ENCODE measurements at places on chromosomes 3 and 15.

DNA sequence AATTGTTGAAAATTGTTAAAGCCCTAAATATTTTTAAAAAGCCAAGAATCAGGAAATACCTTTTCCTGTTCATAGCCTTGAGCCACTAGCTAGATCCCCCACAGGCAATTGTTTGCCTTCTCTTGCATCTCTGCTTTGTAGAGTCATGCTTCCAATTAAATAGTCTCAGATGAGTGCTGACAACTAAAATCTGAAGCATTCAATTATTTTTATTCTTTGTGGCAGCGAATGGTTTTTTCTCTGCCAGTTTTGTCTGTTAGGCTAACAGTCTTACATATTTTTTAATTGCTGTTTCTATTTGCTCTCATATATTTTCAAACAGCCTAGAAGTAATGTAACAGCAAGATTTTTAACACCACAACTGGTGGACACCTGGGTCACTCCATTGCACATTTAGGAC lies 277.1 kb upstream of the GBE1 start:
- DNase-seq = no peak

GRCh38 chr3:195889870-195890295 lies 18.5 kb downstream of the TNK2 start:
- no peak for DNase-seq

- DNase-seq = no peak
Measured at GRCh38 chr15:28255965-28256364, 66.0 kb downstream of the HERC2 start.

DNA sequence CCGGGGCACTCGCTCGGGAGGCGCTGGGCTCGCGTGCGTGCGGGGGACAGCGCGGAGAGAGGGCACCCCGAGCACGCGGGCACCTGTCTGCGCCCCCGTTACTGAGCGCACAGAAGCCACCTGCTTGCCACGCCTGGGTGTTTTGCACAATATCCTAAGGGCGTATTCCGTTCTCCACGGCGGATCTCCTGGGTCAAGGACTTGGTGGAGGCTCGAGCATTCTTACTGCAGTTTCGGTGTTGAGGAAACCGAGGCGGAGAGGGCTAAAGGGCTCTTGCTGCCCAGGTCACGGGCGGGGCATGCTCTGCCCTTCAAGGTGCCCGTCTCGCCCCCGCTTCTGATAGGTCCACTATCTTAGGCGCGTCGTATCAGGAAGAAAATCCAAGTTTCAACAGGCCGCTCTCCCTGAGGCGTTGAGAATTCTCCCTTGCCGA lies 526 bp downstream of the GPD1L start:
- no peak for DNase-seq

DNA sequence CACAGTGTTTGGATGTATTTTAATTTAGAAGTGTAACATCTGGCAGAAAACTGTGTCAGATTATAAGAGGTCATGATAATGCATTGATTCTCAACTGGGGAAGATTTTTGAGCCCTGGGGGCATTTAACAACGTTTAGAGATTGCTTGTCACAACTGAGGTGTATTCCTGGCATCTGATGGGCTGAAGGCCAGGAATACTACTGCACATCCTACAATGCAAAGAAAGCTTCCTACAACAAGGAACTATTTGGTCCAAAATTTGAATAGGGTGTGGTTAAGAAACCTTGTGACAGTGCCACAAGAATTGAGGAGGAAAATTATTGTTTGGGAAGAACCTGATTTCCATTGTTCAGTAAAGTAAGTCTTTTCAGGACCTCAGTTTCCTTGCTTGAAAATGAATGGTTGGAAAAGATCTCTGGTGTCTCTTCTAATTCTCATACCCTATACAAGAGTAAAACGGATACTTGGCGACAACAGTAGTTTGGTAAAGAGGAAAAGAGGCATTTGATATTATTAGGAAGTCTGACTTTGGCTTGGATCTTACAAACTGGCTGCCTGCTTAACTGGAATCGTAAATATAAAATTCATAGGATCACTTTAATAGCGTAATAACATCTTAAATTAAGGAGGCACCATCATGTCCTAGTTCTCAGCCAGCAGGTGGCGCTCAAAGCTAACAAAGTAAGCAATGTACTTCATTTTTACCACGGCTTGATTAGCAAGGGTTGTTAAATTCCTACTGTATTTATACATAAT lies 4.3 kb downstream of the DAZL start:
- peak; percentile 69 for DNase-seq

GRCh38 chr3:32470362-32470761 lies 32.3 kb downstream of the CMTM6 start:
- DNase-seq = no peak

- DNase-seq = no peak
Measured at GRCh38 chr15:55741833-55742497, 987 bp downstream of the PRTG start.

DNA sequence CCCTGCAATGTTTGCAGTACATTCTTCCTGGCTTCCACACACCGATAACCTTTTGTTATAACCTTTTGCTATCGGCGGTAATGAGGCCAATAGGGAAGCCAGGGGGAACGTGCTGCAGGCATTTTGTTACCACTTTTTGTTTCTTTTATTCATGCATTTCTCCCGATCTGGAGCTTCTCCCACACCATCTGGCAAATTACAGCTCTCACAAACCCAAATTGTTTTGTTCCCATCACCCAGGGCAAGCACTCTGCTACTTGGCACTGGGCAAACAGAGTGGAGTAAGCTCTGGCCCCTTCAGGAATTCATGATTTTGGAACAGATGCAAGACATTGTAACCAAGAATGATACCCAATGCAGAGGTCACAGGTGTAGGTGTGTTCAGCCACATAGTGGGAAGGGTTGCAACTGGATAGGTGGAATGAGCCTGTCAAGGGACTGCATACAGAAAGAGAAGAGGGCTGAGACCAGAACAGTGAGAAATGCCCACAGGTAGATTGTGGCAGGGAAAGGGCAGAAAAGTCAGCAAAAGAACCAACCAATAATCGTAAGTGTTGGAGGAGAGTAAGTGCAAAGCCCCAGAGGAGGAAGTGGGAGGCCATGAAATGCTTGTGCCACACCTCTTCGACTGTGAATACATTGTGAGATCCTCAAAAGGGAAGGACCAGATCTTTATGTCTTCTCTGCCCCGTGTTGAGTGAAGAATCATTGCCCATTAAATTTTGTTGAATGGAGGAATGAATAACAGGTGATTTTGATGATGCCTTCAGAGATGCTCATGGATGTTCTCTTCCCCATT lies 45.8 kb downstream of the PARP15 start:
- DNase-seq = no peak

GRCh38 chr15:50182219-50183013 lies 420 bp downstream of the SLC27A2 start:
- DNase-seq = peak; percentile 0

- DNase-seq = no peak
Measured at GRCh38 chr15:97929456-97930229, 30.9 kb upstream of the ARRDC4 start.

GRCh38 chr3:142120707-142121106 lies 28.6 kb downstream of the TFDP2 start:
- DNase-seq = no peak

DNA sequence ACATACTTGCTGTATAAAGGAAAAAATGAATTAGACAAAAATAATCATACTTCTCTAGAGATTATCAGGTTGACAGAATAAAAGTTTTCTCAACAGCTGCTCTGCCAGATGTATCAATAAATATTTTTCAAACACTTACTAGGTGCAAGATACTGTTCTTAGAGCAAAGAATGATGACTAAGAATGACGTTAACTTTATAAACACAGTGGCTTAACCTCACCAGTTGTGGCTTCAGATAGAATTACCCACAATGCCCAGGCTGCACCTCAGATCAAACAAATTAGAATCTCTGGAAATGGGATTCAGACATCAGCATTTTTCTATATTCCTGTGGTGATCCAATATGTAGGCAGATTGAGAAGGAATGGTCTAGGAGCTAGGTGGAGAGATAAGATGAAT lies 422.4 kb upstream of the ATP11B start:
- DNase-seq = no peak

- no peak for DNase-seq
Measured at GRCh38 chr3:50393061-50393460, 33.7 kb upstream of the TMEM115 start.

- no peak for DNase-seq
Measured at GRCh38 chr3:62319570-62320243, 53.6 kb downstream of the FEZF2 start.

DNA sequence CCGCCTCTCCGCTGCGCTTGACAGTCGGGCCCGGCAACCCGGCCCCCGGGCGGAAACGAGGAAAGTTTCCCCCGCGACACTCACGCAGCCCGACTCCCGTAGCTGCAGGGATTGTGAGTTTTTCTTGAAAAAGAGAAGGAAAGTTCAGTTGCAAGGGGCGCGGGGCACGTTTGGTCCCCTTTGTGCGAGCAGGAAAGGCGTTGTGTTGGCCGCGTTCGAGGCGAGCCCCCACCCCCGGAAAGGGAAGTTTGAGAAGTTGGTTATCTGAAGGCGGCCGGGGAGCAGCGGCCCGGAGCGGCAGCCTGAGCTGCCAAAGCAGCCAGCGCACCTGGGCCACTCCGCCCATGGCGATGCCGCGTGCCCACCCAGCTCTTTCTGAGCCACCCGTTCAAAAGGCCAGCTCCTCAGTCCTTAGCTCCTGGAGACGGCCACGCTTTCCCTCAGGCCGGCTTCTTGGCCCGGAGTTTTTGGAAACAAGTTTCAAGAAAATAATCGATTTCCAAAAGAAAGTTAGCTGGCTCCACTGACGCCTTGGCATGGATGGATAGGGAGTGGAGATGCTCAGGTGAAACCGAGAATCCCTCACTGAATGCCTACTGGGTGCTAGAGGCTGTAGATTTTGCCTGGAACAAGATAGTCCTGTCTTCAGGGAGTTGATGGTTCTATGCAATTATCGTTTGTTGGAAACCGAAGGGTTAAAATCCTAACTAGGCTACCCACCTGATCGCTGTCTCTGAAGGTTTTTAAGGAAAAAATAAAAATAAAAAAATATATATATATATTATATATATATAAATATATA lies 832 bp downstream of the TGFBR2 start:
- DNase-seq = peak; percentile 34

DNA sequence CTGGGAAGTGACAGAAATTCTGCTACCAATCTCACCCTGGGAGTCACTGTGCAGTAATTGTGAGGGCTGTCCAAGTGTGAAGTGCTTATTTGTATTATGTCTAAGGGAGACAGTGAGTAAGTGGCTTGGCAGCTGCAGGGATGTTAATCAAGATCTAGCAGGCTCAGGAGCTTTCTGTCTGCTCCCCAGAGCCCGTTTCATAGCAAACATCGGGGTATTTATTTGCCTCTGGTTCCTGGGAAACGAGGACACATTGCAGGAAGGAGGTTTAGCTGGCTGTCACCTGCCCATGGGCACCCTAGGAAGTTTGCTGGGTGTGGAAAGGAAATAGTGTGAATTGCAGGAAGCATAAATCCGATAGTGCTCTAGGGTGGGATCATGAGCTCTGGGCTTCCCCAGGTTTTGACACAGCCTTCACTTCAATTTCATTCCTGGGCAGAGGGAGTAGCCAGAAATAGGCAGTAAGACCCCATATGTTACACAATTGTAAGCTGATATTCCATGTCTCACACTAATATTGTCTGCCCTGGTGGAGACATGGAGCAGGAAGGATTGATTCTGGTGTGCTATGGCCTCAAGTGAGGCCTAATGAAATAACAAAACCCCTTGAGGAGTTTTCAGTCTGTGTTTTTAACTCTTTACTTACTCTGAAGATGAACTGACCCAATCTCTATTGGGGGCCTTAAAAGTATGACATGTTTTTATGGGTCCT lies 74.1 kb upstream of the MITF start:
- DNase-seq = no peak

DNA sequence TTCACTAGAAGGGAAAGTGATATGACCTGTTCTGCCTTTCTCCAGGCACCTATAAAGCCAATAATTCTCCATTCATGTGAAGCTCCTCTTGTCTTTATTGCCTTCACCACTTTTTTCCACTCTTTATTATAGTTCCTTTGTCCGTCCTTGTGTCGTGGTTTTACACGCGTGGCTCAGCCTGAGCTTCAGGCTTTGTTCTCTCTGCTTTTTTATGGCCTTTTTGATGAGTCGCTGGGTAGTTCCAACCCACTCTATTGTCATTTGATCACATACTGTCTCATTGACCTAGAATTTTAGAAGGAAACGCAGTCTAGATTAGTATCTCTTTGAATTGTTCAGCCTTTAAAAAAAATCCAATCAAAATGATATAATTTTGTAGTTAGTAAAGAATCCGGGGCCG lies 403.2 kb downstream of the PTPRG start:
- no peak for DNase-seq

- DNase-seq = no peak
Measured at GRCh38 chr3:178300441-178300959, 235.7 kb upstream of the KCNMB2 start.

GRCh38 chr15:88018869-88019641 lies 237.5 kb downstream of the NTRK3 start:
- DNase-seq = no peak

- no peak for DNase-seq
Measured at GRCh38 chr3:30453360-30454039, 152.9 kb upstream of the TGFBR2 start.

DNA sequence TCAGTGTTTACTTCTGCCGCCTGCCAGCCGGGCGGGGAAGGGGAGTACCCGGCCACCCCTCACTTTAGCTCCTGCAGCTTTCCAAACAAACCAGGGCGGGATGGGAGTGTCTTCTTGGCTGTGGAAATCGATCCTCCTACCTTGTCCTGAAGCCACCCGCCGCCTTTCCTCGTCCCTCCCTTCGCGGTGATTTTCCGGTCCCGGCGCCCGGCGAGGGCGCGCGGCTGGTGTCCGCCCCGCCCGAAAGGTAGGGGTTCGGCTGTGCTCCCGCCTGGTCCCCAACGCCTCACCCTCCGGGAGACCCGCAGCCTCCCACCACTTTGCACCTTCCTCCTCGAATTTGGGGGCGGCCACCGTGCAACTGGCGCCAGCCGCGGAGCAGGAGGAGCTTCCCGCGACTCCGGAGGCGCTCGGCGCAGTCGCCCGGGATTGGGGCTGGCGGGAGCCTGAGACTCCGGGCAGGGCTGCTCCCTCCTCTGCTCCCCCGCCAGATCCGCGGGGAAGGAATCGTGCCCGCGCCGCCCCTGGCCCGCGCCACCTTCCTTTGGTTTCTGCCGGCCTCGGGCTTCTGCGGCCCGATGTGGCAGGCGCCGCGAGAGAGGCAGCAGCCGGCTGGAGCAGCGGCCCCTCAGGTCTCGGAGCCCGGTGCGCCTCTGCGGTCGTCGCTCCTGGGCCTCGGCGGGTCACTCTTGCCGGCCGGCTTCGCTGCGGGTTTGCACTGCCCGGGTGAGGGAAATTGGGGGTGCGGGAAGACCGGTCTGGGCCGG lies 30.7 kb upstream of the ST3GAL6 start:
- DNase-seq = no peak

- no peak for DNase-seq
Measured at GRCh38 chr3:77618686-77619085, 578.8 kb downstream of the ROBO2 start.

- no peak for DNase-seq
Measured at GRCh38 chr3:102189956-102190723, 244.7 kb upstream of the ZPLD1 start.

GRCh38 chr3:30752491-30752890 lies 142.0 kb downstream of the GADL1 start:
- no peak for DNase-seq

GRCh38 chr15:73969151-73969759 lies 22.8 kb downstream of the STOML1 start:
- DNase-seq = no peak

- peak; percentile 21 for DNase-seq
Measured at GRCh38 chr3:128316481-128316891, 150.2 kb downstream of the DNAJB8 start.

GRCh38 chr15:27990521-27991515 lies 108.3 kb downstream of the OCA2 start:
- DNase-seq = no peak

GRCh38 chr3:71102111-71102983 lies 481.2 kb downstream of the FOXP1 start:
- DNase-seq = no peak
